IPS-NIHi11 (cell line): ENCODE measurements at places on chromosomes 2 and 18.

DNA sequence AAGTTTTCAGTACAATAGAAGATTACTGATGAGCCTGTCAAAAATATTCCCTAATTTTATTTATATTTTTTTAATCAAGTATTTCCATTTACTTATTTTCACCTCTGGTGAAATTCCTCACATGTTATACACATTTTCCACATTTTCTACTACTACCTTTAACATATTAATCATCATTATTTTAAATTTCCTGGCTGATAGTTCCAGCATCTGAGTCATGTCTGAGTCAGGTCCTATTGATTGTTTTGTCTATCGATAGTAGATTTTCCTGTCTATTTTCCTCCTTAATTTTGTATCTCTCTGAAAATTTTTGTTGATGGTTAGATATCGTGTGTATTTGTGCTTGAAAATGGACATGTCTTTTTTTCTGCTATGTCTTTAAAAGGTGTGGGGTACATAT, 211.8 kb upstream of the DSEL start:
- DNase-seq, result no peak

DNA sequence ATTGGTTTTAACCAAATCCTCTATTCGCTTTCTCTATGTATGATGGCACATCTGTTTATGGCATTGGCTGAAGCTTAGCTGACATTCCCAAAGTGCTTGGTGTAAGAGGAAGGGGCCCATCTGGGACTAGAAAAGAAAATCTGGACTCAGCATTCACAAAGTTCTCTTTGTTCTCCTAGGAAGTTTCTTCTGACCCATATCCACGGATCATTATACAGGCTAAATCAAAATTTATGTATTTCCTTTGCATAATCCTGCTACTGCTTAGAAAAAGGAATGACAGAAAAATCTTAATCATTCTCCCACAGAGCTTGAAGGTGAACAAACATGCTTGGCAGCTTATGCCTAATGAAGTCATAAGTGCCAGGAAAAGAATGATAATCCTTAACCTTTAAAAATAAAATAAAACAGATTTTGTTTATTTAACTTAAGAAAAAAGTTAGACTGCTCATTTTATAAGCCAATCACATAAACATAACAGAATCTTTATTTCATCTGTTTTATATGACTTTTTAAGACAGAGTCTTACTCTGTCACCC, 88.4 kb downstream of the NYAP2 start:
- DNase-seq, result no peak

- DNase-seq, result peak; percentile 11
These were observed 98.1 kb downstream of the NFATC1 start for GRCh38 chr18:79493801-79494211.

DNA sequence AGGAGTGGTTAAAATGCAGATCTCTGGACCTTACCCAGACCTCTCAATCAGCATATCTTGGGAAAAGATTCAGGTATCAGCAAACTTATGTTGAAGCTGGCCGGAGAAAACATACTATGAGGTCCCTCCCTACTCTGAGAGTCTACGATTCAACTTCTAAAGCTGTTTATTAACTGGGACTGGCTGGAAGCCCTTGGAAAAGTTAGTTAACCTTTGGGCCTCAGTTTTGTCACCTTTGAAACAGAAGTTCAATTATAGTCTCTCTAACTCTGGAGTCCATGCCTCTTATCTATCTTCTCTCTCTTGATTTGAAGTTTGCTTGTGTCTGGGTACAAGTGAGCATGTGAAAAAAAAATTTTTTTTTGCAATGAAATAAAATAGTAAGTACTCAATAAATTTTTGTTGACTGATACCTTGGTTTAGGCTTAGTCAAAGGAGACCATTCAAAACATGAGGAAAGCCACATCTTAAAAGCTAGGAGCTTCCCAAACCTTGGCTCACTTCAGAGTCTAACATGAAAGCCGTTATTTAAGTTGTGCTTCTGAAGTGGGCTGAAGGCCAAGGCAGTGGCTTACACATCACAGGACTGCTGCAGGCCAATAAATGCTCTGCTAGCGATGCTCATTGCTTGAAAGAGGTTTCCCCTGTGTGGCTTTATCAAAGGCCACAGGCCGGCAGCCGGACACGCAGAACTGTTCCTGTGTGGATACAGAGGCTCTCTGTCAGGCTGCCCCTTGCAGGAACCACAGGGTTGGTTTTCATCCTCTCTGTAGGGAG, 110.6 kb upstream of the FAM136A start:
- no peak for DNase-seq

DNA sequence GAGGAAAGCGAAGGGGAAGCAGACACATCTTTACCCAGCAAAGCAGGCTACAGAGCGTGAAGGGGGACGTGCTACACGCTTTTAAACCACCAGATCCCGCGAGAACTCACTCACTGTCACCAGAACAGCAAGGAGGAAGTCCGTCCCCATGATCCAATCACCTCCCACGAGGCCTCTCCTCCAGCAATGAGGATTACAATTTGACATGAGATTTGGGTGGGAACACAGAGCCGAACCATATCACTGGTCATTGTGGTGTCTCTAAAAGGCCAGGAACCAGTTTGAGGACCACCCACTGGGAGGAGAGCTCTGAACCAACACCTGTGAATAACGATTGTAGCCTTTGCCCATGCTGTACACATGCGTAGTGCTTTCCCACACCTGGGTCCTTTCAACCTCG, 116.6 kb upstream of the FAM136A start:
- no peak for DNase-seq

- no peak for DNase-seq
These were observed 17.8 kb downstream of the RNF144A start for GRCh38 chr2:6934758-6935651.

DNA sequence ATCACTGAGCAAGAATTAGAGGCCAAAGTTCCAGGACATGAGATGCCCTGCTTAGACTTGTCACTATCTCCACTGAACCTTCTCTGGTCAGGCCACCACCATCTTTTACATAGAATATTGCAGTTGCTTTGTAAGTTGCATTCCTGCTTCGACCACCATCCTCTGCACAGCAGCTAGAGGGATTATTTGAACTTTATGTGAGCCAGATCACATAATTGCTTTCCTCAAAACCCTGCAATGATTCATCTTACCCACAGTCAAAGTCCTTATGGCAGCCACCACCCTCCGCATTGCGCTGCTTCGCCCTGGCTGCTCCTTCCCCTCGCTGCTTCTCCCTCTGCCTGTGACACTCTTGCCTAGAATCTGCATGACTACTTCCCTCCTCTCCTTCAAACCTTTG, 111.3 kb downstream of the EML6 start:
- no peak for DNase-seq

- DNase-seq, result no peak
These were observed 189.1 kb downstream of the FSHR start for GRCh38 chr2:48965204-48965603.

DNA sequence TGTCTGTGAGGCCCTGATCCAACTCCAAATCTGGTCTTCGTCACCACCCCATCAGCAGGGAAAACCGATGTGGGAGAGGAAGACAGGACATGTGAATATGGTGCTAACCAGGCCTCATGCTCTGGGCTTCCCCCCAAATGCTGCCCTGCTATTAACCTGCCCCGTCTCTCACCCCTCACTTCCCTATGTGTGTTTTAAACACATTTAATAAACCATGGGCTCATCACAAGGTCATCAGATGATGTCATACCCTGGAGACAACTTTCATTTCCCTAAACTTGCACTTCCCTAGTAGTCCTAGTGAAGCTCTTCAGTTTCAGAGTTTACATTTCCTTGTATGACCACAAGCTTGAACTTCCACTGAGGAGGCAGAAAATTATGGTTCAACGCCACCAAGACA, 49.9 kb downstream of the CD8B2 start:
- no peak for DNase-seq

- DNase-seq, result peak; percentile 65
These were observed 209.6 kb upstream of the PIK3C3 start for GRCh38 chr18:41745166-41746049.

GRCh38 chr2:97774425-97774824, 61.0 kb downstream of the ZAP70 start:
- peak; percentile 73 for DNase-seq

GRCh38 chr2:196601430-196602306, 37.8 kb upstream of the CCDC150 start:
- no peak for DNase-seq

DNA sequence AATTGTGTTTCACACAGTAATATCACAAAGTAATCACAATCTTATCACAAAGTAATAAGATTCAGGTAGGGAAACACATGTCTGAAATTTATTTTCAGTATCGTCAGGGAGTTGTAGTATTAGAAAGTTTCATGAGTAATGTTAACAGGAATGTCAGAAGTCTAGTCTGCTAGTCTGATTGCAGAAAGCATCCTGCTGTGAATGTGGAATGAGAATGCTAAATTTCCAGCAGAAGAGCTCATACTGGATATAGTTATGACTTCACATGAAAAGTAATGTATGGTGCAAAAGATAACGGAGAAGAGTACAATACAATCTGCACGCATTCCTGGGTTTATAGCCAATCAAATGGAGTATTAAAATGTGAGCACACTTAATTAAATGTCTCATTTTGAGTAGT, 494.7 kb upstream of the SETBP1 start:
- no peak for DNase-seq

- DNase-seq, result no peak
These were observed 48.9 kb upstream of the AAK1 start for GRCh38 chr2:69692424-69692823.

GRCh38 chr2:235084424-235084823, 132.6 kb downstream of the SH3BP4 start:
- DNase-seq, result no peak

- no peak for DNase-seq
These were observed 481.9 kb upstream of the SETBP1 start for GRCh38 chr18:44198612-44199284.

- DNase-seq, result no peak
These were observed 64.7 kb downstream of the DGKD start for GRCh38 chr2:233418761-233419546.

GRCh38 chr2:151481744-151482143, 72.0 kb downstream of the RIF1 start:
- no peak for DNase-seq

DNA sequence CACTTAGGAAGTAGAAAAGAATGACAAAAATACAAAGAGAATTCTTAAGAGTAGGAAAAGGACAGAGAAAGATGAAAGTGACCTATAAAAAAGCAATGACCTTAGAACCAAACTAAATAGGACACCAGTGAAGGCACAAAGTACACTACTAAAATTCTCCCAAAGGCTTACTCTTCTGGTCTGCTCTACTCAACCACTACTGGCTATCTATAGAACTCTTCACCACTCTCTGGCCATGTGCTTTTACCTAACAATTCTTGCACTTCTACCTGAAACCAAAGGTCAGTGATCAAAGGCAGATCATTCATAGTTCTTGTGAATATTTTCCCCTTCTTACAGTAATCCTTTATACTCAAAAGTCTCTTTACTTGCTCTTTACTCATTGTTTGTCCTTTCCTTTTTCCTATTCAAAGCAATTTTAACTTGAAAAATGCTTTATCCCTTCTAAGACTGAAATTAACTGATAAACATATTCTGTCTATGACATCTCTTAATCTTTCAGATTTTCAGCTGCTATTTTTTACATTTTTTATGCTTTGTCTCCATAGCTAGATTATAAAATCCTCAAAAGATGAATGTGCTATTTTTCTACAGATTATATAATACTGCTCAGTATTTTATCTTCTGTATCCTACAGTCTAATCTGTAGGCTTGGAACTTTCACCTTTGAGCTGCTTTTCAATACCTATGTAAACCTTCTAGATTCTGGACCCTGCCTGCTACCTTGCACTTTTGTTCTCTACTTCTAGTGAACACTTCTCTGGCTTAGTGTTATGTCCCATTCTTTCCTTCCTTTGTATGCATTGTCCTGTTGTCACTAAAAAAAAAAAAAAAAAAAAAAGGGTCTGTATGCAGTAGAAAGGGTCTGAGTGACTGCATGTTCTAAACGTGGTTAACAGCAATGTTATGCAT, 64.6 kb downstream of the NCKAP1 start:
- DNase-seq, result no peak

GRCh38 chr2:70982971-70983370, 4.5 kb downstream of the ANKRD53 start:
- DNase-seq, result no peak

DNA sequence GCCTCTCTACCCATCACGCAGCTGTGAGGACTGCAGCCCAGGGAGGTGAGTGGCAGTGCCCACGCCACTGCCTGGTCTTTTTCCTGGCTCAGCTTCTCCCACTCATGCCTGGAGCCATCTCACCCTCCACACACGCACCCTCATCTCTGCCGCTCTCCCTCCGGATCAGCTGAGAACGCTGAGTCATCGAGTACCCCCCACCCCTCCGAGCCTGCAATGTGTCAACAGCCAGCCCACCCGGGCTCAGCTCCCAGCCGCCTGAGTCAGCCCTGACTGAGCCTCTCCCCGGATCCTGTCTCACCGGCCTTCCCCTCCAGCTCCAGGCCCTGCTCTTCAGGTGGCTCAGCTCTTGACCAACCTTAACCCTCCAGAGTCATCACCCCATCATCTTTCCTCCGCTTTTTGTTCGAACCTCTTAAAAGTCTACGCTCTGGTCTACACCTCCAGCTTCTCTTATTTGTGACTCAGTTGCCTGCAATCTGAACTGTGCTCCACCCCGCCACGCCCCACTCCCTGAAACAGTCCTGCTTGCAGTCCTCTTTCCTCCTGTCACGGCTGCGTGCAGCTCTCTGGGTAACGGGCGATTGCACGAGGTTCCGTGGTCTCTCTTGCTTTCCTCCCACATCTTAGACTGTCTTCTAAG, 94.4 kb upstream of the ASAP2 start:
- DNase-seq, result no peak

- DNase-seq, result peak; percentile 58
These were observed 24.0 kb downstream of the RAX start for GRCh38 chr18:59249199-59249774.

DNA sequence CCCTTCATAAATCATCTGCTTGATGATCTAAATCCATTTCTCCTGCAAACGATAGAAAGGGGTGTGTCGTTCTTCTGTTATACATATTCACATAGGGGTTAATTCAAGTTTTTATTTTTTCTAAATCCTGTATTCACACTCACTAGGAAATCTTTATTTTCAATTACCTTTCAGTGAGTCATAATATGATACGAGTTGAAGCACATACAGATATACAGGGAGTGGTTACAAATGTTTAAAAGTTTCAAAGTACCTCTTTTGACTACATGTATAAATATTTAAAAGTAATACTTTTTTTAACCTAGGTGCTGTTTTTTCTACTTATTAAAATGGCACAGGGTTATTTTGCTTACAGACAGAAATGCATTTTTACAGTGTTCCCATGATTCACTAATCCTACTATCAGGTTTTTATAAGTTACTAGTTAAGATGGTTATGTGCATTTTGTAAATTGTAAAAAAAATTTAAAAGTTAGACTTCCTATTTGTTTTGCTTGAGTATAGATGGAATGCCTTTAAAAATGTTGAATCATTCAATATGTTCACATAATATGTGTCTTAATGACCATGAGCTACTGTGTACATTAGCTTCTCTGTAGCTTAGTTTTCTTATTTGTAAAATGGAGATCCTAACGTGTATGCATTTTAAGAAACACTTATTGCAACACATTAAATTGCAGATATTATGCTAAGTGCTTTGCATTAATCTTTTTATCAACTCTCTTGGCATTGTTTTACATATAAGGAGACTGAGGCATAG, 1378.1 kb downstream of the DSC3 start:
- DNase-seq, result no peak
